ENCODE measurements at places on chromosomes 7 and 10.

DNA sequence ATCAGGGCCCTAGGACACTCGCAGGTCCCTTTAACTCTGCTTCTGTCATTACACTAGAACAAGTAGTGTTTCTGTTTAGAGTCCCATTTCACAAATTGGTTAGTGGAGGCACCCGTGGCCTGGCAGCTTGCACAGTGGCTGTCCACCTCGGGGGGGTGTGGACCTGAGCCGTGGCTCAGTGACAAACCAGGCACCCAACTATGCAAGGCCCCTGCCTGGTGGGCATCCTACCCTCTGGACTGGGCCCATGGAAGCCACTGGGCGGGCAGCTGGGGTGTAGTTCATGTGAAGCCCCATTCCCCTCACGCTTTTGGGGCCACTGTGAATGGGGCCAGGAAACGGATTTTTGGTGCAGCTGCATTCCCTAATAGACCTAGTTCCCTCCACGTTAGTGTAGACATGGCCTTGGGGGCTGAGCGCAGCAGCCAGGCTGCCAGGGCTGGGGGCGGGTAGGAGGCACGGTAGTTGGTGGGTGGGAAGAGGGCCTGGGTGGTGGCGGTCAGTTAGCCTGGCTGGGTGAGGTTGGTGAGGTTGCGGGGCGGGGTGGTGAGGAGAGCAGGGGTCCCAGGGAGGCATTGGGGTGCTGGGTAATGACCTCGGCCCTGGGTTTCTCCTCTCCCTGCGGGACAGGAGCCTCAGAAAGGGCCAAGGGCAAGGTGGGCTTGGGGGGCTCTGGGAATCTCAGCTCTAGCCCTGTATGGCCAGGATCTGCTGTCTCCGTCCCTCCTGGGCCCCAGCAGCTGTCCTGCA lies 18.7 kb downstream of the ZNF316 start:
- DNase-seq: no peak

DNA sequence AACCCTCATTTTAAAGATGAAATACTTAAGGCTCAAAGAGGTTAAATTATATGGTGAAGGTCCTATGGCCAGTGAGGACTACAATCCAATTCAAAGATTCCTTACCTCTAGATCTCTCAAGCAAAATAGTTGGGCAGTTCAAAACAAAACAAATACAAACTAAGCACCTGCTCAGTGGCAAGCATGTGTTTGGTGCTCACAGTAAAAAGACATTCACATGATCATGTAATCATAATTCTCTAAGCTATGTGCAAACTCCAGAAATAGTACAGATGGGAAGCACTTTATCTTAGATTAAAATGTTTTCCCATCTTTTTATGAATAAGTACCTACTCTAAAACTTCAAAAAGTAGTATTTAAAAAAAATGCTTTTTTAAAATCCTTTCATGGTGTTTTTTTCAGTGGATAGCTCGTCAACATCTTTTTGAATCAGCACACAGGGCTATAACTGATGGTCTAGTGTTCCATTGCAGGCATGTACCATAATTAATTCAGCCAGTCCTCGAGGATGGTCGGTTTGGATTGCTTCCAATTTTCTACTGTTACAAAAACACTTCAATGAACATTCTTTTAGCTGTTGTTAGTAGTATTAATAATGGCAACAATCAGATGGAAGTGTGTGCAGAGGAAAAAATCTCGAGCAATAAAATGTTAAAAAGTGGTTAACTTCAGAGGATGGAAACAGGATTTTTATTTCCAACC lies 58.4 kb downstream of the CHCHD3 start:
- DNase-seq: no peak

GRCh38 chr7:142345811-142346210 lies 88.0 kb upstream of the PRSS58 start:
- no peak for DNase-seq

GRCh38 chr10:11095374-11095801 lies 77.7 kb downstream of the CELF2 start:
- no peak for DNase-seq

GRCh38 chr10:117419159-117419558 lies 43.9 kb upstream of the PDZD8 start:
- DNase-seq: no peak

- peak; percentile 27 for DNase-seq
Observed at GRCh38 chr10:19546224-19546623, 270.0 kb upstream of the PLXDC2 start.

- DNase-seq: no peak
Observed at GRCh38 chr10:128880159-128880725, 586.8 kb upstream of the MGMT start.

- no peak for DNase-seq
Observed at GRCh38 chr7:5824297-5824610, 42.8 kb upstream of the RNF216 start.

DNA sequence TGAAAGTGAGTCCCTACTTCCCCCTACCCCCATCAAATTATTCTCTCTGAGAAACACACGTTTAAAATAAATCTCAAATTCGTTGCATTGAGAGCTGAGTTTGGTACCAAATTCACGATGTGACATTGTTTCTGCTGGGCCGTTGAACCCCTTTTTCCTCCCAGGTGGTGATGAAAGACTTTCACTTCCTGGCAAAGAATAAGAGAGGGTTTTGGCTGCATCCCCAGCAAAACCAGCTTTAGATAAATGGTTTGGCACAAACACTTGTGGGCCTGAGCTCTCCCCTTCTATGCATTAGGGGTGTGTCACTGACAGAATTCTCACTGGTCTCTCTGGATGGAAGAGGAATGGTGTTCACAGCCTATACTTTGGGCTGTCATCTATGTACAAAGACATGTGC lies 8.8 kb upstream of the DNTT start:
- no peak for DNase-seq

DNA sequence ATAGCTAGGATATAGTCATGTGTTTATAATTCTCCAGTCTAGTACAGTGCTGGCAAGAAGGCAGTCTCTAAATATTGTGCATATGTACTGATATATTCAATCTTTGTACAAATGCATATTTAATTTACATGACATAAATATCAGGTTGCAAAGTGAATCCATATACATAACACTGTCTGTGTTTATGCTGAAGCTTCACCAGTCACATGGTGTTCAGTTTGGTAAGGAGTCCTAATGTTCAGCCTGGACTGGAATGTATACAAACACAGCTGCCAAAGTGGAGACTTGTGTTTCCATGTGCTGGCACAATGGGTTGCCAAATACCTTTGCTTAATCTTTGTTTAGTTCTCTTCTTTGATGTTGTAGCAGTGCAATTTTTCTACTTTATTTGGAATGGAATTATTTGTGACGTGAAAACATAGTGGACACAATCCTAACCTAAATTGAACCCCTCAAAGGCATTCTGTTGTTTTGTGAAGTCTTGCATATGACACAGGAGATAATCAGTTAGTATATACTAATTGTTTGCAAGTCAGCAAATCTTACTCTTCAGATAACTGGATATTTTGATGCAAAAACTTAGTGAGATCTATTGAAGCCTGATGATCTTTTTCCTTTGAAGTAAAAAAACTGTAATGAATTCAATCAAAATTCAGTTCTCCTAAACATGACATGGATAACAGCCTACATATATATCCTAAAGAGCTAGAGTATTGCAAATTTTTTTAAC lies 17.3 kb upstream of the ARL4A start:
- DNase-seq: peak; percentile 23

DNA sequence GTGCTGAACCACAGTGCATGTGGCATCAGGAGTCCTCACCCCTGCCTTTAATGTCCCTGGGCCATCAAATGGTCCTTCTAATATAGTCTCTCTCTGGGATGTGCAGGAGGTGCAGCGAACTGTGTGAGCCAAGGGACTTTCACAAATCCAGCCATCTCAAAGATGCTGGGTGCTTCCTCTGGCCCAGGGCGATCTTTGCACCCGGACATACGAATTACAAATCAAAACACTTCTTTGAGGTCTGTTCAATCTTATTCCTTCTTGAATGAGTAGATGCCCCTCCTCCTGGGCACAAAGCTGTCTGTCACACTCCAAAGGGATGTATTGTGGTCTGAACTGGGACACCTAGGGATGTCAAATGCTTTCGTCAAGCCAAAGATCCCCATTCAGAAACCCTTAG lies 60.6 kb downstream of the VSTM4 start:
- DNase-seq: no peak

- DNase-seq: peak; percentile 85
Observed at GRCh38 chr7:106111655-106112117, 426 bp downstream of the SYPL1 start.

DNA sequence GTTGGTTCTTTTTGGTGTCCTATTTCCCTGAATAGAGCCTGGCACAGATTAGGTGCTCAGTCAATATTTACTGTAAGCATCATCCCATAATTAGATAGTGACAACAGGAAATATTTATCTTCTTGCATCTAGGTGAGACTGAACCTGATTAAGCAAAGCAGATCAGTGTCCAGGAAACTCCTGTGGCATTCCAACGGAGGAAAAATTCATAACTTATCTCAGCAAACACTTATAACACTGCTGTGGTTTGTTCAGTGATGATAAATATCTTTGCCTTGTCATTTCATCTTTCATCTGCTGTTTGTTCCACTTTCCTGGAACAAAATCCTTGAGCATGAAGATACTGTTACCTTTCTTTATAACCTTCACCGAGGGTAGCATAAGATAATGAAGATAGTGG lies 1160.3 kb upstream of the AUTS2 start:
- no peak for DNase-seq

DNA sequence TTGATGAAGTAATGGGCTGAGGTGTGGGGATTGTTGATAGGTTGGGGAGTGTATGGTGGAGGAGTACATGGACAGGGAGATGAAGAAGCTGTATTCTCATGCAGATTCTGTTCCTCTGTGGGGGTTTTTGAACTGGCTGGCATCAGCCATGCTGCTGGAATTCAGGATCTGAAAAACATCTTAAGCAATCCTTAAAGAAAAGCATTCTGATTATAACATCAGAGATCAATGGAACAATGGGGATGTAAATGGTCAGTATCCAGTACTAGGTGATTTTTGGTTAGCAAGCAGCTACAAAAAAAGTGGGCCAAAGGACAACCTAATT lies 247.5 kb upstream of the GALNT17 start:
- no peak for DNase-seq

- DNase-seq: no peak
Observed at GRCh38 chr7:95304990-95305389, 19.3 kb downstream of the PON1 start.

- no peak for DNase-seq
Observed at GRCh38 chr7:101590663-101591435, 38.2 kb downstream of the MYL10 start.

DNA sequence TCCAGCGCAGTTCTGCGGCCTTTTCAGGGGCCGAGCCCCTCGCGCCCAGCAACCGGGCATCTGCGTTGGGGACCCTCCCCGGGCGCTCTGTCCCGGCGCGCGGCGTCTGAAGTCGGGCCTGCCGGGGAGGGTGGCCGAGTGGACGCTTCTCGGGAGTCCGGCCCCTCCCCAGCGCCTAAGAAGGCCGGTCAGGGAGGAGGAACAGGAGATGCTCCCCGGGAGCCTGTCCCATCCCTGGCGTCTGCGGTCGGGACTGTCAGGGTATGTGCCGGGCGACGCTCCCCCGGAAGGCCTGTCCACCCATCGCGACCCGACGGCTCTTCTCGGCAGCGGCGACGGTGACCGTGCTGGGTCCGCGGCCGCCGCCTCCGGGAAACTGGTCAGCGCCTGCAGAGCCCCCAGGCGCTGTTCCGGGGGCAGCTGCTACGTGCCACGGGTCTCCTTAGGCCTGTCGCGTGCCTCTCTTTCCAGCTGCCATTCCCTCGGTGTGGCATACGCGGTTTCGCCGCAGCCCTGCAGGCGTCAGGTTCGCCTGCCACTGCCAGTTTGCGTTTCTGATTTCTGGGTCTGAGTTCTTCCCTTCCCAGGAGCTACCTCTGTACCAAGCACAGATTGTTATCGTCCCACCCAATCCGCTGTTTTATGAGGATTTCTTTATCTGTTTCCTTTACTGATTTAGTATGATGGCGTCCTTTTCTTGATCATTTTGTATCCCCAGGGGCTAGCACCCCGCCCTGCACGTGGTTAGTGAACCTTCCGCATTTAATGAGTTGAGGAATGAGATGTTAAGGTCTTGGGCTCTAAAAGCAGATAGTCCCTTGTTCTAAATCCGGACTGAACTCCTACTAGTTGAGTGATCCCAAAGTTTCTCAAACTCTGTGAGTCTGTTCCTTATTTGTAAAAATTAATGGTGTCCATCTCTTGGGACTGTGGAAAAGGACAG lies 782 bp downstream of the IFIT5 start:
- peak; percentile 62 for DNase-seq

DNA sequence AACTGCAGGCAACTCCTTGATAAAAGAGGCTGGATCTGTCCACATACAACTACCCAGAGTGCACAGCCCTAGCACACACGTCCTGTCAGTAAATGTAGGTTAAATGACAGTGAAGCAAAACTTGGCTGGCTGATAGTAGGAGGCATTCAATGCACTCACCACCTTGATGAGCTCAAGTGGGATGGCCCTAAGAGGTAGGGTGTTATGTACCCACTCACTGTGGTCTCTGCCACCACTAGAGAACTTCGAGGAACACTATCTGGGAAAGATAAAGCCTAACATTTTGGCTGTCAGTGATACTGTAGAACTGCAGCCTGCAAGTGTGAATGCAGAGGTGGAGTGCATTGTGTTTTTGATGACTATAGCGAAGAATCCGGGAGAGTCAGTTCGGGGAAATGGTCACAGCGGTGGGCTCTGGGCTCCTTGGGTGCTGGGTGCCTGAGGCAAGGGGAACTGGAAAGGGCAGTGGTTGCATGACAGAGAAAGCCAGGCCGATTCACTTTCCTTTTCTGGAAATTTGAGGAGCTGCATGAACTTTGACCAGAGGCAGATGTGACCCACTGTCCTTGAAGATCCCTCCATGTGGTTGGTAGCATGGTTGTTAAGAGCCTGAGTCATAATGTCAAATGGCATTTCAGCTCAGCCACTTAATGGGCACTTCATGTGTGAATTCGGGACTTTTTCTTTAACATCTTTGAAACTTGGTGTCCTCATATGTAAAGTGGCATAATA lies 93.1 kb upstream of the ZPBP start:
- no peak for DNase-seq
